ENCODE measurements at places on chromosomes 1 and 21. TPM values are rescaled to one million over a fixed set of nuclear protein-coding genes. Genes with fewer than 3 reads are reported as not detected.
A peak's percentile ranks its signal among the peaks of the same experiment; 100 is the strongest.

OR6K3 gene
- not detected for total RNA-seq

SRSF11 gene
- total RNA-seq = 196 TPM

ZBTB18 gene
- total RNA-seq = 17.8 TPM

CACNA1S gene
- not detected for total RNA-seq

SLC5A9 gene
- not detected for total RNA-seq

ADAMTS4 gene
- 9.5 TPM for total RNA-seq

DNA sequence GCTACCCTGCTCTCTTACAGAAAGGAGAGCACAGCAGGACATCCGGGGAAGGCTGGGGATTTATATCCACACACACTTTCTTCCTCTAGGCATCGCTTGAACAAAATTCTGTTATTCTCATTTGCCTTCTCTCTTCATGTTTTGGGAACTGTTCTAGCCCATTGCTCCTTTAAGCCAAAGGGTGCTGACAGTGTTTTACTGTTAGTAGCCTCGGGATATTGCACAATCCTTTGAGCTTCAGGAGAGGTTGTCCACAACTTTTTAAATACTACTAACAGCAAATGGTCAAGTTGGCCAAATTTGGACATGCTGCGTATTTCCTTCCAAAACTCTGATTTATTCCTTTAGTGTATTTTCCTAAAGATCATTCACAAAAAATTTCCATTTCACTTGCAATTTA lies 579.2 kb upstream of the RGS18 start:
- H3K27ac ChIP-seq = no peak overlapping the region
- peaks cover 6% of the 10 kb centered on the region for H3K4me1 ChIP-seq
- DNase-seq = no peak
- H3K4me3 ChIP-seq = no peak overlapping the region
- H3K27me3 ChIP-seq = no peaks in the 10 kb centered on the region

- no peaks in the 10 kb centered on the region for H3K4me1 ChIP-seq
- no peaks in the 10 kb centered on the region for H3K36me3 ChIP-seq
- no peak overlapping the region for H3K4me3 ChIP-seq
- no peak overlapping the region for H3K27ac ChIP-seq
- H3K27me3 ChIP-seq = no peaks in the 10 kb centered on the region
Measured at GRCh38 chr1:79441238-79441637, 434.7 kb upstream of the ADGRL4 start.

DNA sequence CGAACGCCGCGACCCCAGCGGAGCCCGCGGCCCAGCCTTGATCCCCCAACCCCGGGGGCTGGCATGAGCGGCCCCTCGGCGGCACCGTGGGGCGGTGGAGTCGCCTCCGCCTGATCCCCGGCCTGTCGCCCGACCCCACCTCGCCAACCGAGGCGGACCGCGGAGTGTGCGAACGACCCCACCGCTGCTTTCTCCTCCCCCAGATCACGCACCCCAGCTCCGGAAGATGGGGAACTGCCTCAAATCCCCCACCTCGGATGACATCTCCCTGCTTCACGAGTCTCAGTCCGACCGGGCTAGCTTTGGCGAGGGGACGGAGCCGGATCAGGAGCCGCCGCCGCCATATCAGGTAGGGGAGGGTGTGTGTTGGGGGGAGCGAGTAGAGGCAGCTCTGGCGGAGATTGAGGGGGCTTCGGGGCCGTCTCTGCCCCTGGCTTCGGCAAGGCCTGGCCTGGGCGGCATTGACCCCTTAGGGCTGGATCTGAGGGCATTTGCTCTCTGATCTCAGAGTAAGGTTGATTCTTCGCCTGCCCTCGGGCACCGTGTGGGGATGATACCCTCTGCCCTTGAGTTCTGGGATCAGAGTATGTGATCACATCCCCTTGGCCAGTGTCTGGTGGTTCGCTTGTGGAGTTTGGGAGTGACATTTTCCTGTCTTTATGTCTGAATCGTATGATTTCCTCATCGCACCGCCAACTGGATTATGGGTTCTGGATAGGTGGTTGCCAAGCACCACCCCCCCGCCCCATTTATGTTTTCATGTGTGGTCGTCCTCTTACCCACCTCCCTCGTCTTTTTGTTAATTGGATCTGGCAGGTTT lies 668 bp downstream of the RNF11 start:
- H3K4me1 ChIP-seq = peaks cover 28% of the 10 kb centered on the region
- peak overlapping the region; percentile 90 for H3K4me3 ChIP-seq
- H3K36me3 ChIP-seq = no peaks in the 10 kb centered on the region
- no peaks in the 10 kb centered on the region for H3K27me3 ChIP-seq

- no peak overlapping the region for H3K27ac ChIP-seq
- H3K4me1 ChIP-seq = peaks cover 12% of the 10 kb centered on the region
- no peak overlapping the region for H3K4me3 ChIP-seq
- H3K27me3 ChIP-seq = no peaks in the 10 kb centered on the region
Measured at GRCh38 chr1:181135815-181136737, 47.6 kb downstream of the IER5 start.

- H3K4me3 ChIP-seq = no peak overlapping the region
- H3K4me1 ChIP-seq = no peaks in the 10 kb centered on the region
- H3K27me3 ChIP-seq = no peaks in the 10 kb centered on the region
Measured at GRCh38 chr1:226210571-226211176, 12.8 kb upstream of the MIXL1 start.

DNA sequence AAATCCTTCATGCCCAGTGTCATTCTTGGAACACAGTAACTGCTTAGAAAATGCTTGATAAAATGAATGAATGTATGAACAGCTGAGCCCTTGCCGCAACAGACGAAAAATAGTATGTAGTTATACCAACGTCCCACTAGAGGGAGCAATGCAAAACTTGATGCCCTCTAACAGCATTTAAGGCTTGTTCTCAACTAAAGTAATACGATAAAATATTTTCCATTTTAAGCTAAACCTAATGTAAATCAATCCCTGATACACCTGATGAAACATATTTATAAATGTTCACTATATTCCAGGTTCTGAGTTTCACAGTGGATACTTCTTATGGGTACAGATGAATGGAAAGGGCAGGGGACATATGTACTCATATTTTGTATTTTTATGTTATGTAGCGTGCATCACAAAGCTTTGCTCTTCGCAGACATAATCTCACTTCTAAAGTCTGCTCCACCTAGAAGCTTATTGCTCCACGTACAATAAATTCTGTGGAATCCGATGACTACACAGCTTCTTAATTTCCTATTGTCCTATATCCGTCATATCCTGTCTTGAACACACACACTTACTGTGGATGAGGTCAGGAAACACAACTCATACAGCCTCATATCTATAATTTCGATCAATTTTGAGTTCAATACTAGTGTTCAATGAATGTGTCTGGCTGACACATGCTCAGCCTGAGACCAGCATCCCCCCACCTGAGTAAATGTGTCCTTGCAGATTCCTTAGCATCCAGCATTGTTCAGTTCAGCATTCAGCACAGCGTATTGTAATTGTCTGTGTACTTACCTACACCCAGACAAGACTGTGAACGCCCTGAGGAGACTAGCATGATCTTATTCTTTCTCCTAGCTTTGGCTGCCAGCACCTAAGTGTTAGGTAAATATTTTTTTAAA lies 4.4 kb upstream of the UTP25 start:
- no peak overlapping the region for H3K27ac ChIP-seq
- DNase-seq = no peak
- H3K27me3 ChIP-seq = no peaks in the 10 kb centered on the region
- peaks cover 2% of the 10 kb centered on the region for H3K4me1 ChIP-seq

- DNase-seq = no peak
Measured at GRCh38 chr1:19980314-19980713, 896 bp upstream of the PLA2G2A start.

DNA sequence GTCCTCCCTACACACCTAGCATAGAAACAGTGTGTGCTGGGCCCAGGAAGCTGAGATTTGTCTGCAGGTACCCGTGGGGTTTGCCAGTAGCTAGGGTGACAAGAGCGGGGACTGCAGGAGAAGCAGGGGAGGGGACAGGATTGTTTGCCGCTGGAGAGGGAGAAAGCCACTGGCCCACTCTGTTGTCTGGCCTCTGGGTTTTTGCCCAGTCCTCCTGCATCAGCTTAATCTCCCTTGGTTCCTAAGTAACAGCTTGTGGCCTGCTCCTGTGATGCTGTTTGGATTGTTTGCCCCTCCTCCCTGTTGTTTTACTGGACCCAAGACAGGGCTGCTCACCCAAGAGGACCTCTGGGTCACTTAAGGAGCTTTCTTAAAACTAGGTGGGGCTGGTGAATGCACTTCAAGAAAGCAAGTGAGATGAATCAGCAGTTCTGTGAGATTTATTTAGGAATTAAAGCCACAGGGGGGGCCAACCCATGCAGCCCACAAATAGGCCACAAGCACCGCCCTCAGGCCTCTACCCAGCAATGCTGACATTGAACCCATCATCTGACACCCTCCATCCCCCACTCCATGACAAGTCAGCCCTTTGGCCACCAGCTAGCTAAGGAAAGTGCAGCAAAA lies 142.8 kb downstream of the ZZZ3 start:
- H3K4me1 ChIP-seq = peaks cover 30% of the 10 kb centered on the region
- DNase-seq = peak; percentile 46
- no peaks in the 10 kb centered on the region for H3K36me3 ChIP-seq
- H3K27me3 ChIP-seq = no peaks in the 10 kb centered on the region
- H3K4me3 ChIP-seq = no peak overlapping the region

- peaks cover 25% of the 10 kb centered on the region for H3K4me1 ChIP-seq
- peak overlapping the region; percentile 76 for H3K27ac ChIP-seq
- no peaks in the 10 kb centered on the region for H3K36me3 ChIP-seq
- no peak overlapping the region for H3K4me3 ChIP-seq
Measured at GRCh38 chr1:182227864-182228547, 163.6 kb downstream of the GLUL start.

DNA sequence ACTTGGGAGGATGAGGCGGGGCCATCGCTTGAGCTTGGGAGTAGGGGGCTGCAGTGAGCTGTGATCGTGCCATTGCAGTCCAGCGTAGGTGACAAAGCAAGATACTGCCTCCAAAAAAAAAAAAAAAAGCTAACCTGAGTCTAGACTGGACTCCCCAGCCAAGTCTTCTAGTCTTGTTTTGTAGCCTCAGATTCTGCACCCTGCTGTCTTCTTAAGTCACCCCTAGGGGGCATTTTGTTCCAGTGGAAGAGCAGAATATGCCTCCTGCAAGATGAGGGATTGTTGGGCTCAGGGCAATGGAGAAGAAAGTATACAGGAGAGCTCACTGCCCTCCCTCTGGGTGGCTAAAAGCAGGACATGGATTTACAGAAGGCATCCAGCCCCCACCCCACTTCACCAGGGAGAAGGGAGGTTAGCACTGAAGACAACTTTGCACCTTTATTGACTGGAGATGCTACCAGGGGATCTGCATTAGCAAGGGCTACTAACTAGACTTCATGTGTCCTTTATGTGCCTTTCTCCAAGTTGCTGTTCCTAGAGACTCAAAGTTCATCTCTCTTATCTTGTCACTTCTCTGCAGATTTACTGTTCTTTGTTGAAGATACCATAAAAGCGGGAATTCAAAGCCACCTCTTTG lies 15.3 kb upstream of the RNF187 start:
- H3K27ac ChIP-seq = no peak overlapping the region
- no peak for DNase-seq
- H3K36me3 ChIP-seq = no peaks in the 10 kb centered on the region
- no peak overlapping the region for H3K4me3 ChIP-seq
- H3K27me3 ChIP-seq = peaks cover 11% of the 10 kb centered on the region

DNA sequence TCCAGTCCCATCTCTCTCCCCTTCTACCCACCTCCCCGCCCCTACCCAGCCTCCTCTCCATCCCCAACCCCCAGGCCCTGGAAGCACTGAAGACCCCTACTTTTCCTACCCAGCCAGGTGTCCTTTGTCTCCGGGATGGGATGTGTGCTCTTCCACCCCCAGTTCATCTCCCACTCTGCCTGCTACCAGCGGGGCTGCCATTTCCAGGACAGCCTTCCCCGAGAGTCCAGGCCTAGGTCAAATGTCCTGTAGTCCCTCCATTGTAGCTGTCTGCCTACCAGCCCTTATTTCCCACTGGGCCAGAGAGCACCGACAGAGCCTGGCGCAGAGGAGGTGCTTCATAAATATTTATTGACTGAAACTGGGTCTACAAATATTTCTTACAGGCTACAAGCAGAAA lies 72.0 kb upstream of the TLR5 start:
- no peak overlapping the region for H3K27ac ChIP-seq
- no peaks in the 10 kb centered on the region for H3K36me3 ChIP-seq
- H3K4me3 ChIP-seq = no peak overlapping the region
- DNase-seq = no peak

GRCh38 chr1:112253366-112253765 lies 142.6 kb upstream of the CTTNBP2NL start:
- no peak overlapping the region for H3K27ac ChIP-seq
- H3K36me3 ChIP-seq = no peaks in the 10 kb centered on the region
- H3K4me3 ChIP-seq = no peak overlapping the region

- H3K36me3 ChIP-seq = no peaks in the 10 kb centered on the region
- no peak overlapping the region for H3K27ac ChIP-seq
- H3K4me3 ChIP-seq = no peak overlapping the region
- DNase-seq = no peak
Measured at GRCh38 chr21:27301220-27301619, 334.3 kb upstream of the ADAMTS5 start.

GRCh38 chr21:46596201-46596600 lies 8.7 kb downstream of the S100B start:
- H3K36me3 ChIP-seq = no peaks in the 10 kb centered on the region
- no peaks in the 10 kb centered on the region for H3K27me3 ChIP-seq
- H3K27ac ChIP-seq = no peak overlapping the region
- H3K4me1 ChIP-seq = peaks cover 15% of the 10 kb centered on the region

GRCh38 chr1:193325042-193325441 lies 138.6 kb upstream of the B3GALT2 start:
- DNase-seq = no peak
- H3K4me1 ChIP-seq = no peaks in the 10 kb centered on the region
- no peak overlapping the region for H3K27ac ChIP-seq
- H3K27me3 ChIP-seq = no peaks in the 10 kb centered on the region
- H3K36me3 ChIP-seq = no peaks in the 10 kb centered on the region
